ENCODE measurements at places on chromosomes 5 and 9.

DNA sequence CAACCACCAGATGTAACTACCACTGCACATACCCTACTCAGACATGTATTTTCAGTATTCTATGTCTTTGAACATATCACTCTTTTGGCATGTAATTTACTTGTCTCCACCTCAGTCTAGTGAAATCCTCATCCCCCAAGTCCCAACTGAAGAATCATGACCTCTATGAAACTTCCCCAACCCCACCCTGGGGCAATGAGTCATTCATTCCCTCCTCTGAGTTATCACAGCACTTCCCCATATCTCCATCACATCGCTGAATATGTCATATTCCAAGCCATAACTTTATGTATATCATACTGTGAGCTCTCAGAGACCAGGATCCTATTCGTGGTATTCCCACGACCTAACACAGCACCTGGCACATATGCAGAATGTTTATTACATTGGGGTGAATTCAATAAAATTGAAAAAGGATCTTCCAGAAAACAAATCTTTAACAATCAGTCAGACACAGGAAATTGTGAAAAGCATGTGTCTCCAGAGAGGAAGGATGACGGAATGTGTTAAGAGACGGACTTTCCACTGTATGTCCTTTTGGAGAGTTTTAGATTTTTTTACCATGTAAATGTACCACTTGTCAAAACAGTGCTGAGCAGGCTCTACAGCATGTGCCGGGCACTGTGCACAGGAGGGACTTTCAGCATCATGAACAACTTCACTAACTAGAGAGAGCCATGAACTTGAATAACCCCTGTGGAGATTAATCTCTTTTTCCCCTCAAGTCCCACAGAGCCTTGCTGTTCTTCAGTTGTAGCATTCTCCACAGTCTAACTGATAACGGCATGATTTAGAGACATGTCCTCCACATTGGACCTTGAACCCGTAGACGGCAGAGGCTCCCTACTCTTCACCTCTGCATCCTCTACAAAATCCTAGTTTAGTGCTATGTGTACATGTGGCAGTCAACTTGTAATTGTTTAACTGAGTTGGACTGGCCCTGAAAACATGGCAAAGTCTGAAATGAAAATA lies 213.5 kb downstream of the GLIS3 start:
- DNase-seq = no peak

DNA sequence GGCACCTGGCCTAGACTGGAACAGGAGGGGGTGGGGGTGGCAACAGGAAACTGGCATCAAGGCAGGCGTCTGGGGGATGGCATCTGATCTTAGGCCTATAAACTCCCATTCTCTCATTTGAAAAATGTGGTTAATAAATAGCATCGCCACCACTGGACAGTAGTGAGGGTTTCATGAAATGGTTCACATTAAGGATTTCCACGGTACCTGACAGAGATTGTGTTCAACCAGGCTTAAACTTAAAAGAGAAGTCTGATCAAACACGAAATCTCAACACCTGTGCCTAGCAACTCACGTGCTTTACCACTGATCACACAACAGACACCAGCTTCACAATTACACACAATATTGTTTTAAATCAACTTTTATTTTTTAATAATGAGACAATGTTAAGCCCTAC lies 3.0 kb downstream of the DENND1A start:
- no peak for DNase-seq

GRCh38 chr9:130185017-130185416 lies 12.8 kb downstream of the NCS1 start:
- no peak for DNase-seq

DNA sequence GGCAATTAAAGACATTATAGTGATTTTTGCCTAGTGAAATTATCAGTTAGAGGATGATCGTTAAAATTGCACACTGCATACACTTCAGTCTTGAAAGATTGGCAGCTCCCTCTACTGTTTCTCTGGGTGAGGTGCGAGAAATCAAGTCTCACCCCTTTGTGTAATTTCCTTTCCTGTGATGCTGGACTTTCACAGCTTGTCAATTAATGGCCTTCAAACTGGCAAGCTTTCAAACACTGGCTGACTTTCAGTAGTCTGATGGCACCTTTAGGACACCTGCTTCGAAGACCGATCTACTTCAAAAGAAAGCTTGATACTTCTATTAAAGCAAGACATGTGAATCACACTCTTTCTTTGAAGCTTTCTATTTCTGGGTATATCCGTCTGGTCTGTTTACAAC lies 706.7 kb upstream of the PTPRD start:
- no peak for DNase-seq

GRCh38 chr5:123960526-123960925 lies 448.5 kb downstream of the CSNK1G3 start:
- DNase-seq = no peak

DNA sequence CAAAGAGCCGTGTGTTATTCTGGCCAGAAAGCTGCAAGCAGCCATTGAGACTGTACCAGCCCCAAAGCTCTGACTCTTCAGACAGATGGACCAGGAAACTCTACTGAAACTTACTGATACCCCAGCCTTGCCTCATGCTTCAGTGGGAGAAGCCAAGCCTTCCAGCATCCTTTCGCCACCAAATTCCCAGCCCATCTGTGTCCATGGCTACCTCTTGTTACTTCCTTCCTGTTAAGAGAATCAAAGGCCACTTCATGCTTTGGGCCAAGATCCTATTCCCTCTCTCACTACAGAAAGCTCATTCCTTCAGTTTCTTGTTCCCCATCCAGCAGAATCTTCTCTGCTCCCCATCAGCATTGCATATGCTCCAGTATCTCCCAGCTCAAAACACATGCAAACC lies 46.9 kb upstream of the FREM1 start:
- no peak for DNase-seq

- DNase-seq = no peak
These were observed 54.0 kb upstream of the MCCC2 start for GRCh38 chr5:71533142-71533541.

Data from AG09319 (cell line).